ENCODE measurements at places on chromosomes 2 and 18. TPM values are rescaled to one million over a fixed set of nuclear protein-coding genes. Genes with fewer than 3 reads are reported as not detected.

NTSR2 gene
- 0.44 TPM for total RNA-seq

WDR12 gene
- total RNA-seq = 20.2 TPM

B3GNT7 gene
- total RNA-seq = 3.4 TPM

PARD6G gene
- total RNA-seq = 12.5 TPM

EPAS1 gene
- total RNA-seq = 71.7 TPM

GCA gene
- 32.6 TPM for total RNA-seq

OTX1 gene
- 6.4 TPM for total RNA-seq

WDR43 gene
- total RNA-seq = 51.7 TPM

WDR35 gene
- 39.8 TPM for total RNA-seq

SCYGR8 gene
- not detected for total RNA-seq

FBLN7 gene
- 17.3 TPM for total RNA-seq

GALNT14 gene
- 2.2 TPM for total RNA-seq

LHCGR gene
- 8.3 TPM for total RNA-seq

ARID5A gene
- total RNA-seq = 9.1 TPM

TMEM247 gene
- not detected for total RNA-seq

SLC4A3 gene
- 9.8 TPM for total RNA-seq

C2orf78 gene
- total RNA-seq = not detected

RGPD4 gene
- total RNA-seq = 2.2 TPM

PRKAG3 gene
- total RNA-seq = 1.5 TPM

TDRD15 gene
- not detected for total RNA-seq

SERPINB13 gene
- total RNA-seq = 0.33 TPM

PROM2 gene
- total RNA-seq = 5.7 TPM
